Activated CD4-positive, alpha-beta T cell treated with anti-CD3 and anti-CD28 coated beads, Interleukin-2, amount 10 ng/mL, durations not matched to agents 7 days and 5 days (primary cell): ENCODE measurements at places on chromosomes 1 and 21.

DNA sequence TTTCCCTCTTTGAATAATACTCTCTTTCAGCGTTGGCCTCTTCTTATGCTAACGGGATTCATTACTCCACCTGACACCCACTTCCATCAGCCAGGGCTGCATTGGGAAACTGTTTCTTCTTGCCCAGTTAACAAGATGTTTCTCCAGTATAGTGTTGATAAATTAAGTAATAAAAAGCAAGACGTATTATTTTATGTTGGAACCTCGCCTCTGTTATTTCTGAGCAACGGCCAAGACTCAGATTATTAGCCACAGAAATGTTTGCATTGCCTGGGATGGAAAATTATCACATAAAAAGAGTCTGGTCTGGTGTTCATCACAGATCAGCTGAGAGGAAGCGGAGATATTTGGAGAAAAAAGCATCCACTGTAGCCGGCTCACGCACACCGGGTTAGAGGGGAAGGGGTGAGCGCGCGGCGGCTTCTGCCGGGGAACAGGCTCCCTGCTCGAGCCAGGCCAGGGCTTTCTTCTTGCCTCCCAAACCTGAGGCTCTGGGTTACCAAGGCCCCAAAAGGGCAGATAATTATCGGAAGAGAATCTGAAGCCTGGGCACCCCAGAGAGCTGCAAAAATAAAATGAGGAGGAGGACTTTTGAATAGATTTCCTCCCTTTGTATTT is 189.5 kb downstream of the PRDM16 start:
- no peak for DNase-seq

- DNase-seq, result no peak
Observed at GRCh38 chr1:56024155-56024554, 555.2 kb downstream of the PLPP3 start.

DNA sequence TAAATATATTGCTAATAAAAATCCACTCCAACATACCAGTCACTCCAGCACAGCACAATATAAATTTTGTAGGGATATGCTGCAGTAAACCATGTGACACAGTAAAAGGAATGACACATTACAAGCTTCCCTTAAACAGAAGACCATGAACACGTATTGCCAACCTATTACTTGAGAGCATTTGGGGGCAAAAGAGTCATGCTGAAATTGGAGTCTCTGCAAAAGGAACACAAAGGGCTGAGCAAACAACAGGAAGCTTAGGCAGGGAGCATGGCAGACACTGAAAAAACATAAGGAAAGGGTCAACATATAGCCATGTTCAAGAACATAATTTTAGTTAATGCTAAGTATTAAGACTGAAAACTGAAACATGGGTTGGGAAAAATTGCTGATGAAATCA is 214.5 kb downstream of the SMYD3 start:
- DNase-seq, result no peak

- DNase-seq, result no peak
Observed at GRCh38 chr1:42453386-42453785, 2.4 kb downstream of the ZMYND12 start.

DNA sequence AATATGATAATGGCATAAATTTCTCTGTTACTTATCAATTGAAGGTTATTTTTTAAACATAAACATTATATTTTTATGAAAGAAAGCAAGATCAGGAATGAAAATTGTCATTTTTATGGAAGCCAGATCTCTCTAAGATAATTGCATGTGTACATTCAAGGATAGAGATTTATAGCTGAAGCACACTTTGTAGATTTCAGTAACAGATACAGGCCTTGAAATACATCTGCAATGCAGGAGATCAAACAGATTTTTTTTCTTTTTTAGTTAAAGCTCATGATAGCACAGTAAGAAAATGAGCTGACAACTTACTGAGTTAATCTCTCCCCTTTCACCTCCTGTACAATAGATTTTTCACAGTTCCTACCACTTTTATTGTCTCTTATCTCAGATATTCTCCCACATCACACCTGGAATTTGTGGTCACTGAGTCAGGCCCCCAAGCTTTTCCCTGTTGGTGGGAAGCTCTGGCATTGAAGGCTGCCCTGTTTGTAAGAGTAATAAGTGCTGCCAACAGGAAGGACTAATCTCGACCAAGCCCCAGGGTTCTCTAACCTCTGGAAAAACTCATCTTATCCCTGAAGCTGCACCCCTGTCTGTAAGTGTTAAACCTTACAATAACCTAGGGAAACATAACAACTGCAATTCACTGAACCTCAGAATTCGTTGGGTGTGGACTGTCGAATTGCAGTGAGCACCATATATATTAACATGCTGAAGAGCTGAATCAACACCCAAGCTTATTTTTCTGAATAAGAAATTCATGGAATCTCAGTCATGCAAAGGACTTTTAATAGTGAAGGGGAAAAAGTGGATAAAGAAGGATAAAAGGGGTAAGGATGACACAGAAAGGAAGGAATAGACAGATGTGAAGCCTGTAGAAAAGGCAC is 599.0 kb downstream of the LMO4 start:
- no peak for DNase-seq

GRCh38 chr1:62941780-62942179 is 157.8 kb downstream of the ATG4C start:
- no peak for DNase-seq

- DNase-seq, result no peak
Observed at GRCh38 chr1:73593364-73593763, 604.6 kb downstream of the LRRIQ3 start.

DNA sequence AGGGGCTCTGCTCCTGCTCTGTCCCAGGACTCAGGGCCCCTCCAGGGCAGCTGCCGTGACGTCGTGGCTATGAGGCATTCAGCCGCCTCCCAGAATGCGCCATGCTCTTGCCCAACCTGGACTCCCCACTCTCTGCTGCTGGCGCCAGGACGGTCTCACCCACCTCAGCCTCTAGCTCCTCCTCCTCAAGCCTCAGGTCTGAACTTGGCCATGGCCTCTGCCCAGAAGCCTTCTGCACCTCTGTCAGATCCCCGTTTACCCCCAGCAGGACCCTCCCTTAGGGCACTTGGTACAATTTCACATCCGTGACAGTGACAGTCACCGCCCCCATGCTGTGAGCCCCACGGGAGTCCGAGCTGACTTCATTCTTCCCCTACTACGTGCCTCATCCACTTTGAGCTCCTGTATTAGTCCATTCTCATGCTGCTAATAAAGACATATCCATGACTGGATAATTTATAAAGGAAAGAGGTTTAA is 4.9 kb downstream of the CSTB start:
- DNase-seq, result no peak

DNA sequence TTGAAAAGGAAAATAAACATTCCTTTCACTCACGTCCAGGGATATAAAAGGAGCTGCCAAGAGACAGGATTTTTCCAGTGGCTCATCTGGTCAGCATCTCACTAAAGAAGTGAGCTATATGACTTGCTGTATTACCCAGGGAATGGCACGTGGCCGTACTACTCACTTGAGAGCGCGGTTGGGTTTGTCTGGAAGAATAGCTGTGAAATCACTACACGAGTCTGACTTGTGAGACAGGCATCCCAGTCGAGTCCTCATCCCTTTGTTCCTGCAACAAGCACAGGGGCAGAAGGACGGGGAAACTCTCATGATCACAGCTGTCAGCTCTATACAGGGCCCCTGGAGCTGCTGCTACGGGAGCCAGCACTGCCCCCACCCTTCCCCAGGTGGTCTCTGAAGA is 17.7 kb downstream of the RGS8 start:
- DNase-seq, result no peak

DNA sequence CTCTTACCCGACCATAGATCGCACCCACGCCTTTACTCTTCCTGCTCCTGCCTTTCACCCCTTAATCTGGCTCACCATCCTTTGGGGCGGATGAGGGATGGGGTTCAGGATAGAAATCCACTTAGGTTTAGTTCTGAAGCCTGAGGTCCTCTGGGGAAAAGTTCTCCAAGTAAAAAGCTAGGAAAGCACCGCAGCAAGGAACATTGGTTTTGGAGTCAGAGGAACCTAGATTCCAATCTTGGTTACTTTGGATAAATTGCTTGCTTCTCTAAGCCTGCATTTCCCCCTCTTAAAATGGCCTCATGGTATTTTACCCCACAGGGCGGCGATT is 988 bp upstream of the ASAP3 start:
- DNase-seq, result no peak
